ENCODE measurements at places on chromosomes 3 and 15. TPM values are rescaled to one million over a fixed set of nuclear protein-coding genes. Genes with fewer than 3 reads are reported as not detected.

DNA sequence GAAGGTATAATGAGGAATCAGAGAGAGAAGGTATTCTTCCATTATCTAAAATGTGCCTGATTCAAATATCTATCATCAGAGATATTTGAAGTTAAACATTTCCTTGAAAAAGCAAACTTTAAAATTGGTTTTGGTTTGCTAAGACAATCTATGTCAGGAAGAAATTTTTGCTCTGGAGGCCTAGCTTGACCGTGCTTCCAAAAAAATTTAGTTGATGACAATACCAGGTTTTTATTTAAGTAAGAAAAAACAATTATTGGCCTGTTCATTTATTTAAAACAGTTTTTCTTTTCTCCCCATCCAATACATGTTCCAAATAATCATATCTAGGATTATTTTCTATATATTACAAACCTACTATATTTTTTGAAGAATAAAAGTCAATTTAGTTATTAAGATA, 75.3 kb downstream of the OTOL1 start:
- H3K36me3 ChIP-seq, result no peaks in the 10 kb centered on the region
- H3K4me3 ChIP-seq, result no peak overlapping the region
- H3K4me1 ChIP-seq, result no peaks in the 10 kb centered on the region
- no peaks in the 10 kb centered on the region for H3K27me3 ChIP-seq
- H3K27ac ChIP-seq, result no peak overlapping the region

- no peak overlapping the region for H3K4me3 ChIP-seq
- peaks cover 5% of the 10 kb centered on the region for H3K27me3 ChIP-seq
- H3K27ac ChIP-seq, result no peak overlapping the region
- H3K36me3 ChIP-seq, result no peaks in the 10 kb centered on the region
- H3K4me1 ChIP-seq, result no peaks in the 10 kb centered on the region
These were observed 124.5 kb upstream of the OSTN start for GRCh38 chr3:191074511-191074910.

DNA sequence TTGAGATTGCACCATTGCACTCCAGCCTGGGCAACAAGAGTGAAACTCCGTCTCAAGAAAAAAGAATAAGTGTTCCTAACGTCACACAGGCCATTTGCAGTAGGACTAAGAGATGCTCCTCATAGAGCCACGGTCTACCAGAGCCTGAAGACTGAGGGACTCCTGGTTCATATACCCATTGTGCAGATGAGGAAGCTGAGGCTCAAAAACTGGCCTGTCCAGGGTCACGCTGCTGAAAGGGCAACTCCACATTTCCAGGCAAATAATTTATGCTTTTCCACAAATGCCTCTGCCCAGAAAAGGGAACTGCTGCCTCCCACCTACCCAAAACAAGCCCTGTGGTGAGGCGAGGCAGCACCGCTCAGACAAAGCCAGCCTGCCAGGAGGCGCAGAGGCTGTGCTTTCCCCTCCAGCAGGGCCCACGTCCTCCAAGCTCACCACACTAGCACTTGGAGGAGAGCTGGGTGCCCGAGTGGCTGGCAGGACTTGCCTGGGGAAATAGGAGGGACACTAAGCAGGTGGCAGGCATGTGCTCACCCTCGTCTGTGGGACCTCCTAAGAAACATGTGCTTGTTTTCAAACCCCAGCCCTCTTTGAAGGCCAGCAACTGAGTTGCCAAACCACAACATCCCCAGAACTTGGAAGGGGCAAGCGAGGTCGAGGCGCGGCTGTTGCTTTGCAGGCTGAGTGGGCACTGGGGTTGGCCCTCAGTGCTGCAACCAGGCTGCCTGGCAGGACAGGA, 195.6 kb downstream of the XXYLT1 start:
- H3K27ac ChIP-seq, result no peak overlapping the region
- DNase-seq, result no peak
- no peaks in the 10 kb centered on the region for H3K27me3 ChIP-seq
- H3K4me3 ChIP-seq, result no peak overlapping the region
- H3K36me3 ChIP-seq, result no peaks in the 10 kb centered on the region

- no peaks in the 10 kb centered on the region for H3K36me3 ChIP-seq
- H3K27ac ChIP-seq, result no peak overlapping the region
These were observed 56.9 kb downstream of the CYP19A1 start for GRCh38 chr15:51281368-51281967.

- H3K4me3 ChIP-seq, result no peak overlapping the region
- H3K4me1 ChIP-seq, result no peaks in the 10 kb centered on the region
- DNase-seq, result no peak
- H3K27me3 ChIP-seq, result no peaks in the 10 kb centered on the region
These were observed 10.1 kb downstream of the MNS1 start for GRCh38 chr15:56454836-56455235.

DNA sequence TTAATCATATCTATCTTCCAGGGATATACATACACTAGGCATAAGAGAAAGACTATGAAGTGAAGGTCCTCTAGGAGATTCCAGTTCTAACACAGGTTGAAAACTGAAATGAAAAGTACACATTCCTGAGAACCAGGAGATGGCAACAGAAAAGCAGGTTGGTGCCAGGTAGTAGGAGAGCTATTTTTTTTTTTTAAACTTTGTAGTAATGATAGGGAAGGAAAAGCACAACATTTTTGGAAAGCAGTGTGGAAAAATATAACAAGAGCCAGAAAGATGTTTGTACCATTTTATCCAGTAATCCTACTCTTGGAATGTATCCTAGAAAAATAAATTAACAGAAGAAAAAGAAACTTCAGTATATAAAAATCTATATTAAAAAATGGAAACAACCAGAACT, 189.9 kb downstream of the DTWD1 start:
- H3K27me3 ChIP-seq, result no peaks in the 10 kb centered on the region
- DNase-seq, result no peak
- H3K4me3 ChIP-seq, result no peak overlapping the region
- H3K36me3 ChIP-seq, result no peaks in the 10 kb centered on the region

DNA sequence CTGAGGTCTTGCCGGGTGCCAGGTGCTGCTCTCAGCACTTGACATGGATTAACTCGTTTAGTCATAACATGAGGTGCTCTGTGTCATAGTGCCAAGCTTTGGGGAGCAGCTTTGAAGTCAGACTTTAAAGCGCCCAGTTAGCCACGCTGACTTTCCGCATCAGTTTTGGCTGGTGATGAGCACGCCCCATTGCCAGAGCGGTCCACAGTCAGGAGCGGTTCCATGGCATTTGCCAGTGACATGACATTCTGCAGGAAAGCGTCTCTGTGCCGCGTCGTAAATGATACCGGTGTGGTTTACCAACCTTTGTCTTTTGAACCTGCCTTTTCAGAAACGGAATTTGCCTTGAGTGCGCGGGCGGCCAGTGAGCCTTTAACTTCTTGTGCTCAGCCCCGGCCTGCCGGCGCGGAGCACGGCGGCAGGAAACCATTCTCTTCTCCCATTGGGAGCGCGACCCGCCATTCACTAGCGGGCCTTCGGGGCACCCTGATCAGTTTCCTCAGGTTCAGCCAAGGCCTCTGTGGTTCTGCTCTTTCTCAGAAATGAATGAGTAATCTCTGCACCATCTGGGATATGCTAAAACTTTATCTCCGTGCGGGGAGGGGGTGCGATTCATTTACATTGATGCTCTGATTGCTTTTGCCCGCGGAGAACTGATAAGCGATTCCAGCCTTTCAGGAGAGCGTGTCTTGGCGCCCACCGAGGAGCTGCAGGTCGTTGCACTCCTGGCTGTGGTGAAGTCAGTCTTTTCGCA, 1.7 kb upstream of the SLC2A2 start:
- no peaks in the 10 kb centered on the region for H3K4me1 ChIP-seq
- no peaks in the 10 kb centered on the region for H3K27me3 ChIP-seq
- H3K4me3 ChIP-seq, result no peak overlapping the region
- DNase-seq, result no peak
- no peaks in the 10 kb centered on the region for H3K36me3 ChIP-seq
- no peak overlapping the region for H3K27ac ChIP-seq

DNA sequence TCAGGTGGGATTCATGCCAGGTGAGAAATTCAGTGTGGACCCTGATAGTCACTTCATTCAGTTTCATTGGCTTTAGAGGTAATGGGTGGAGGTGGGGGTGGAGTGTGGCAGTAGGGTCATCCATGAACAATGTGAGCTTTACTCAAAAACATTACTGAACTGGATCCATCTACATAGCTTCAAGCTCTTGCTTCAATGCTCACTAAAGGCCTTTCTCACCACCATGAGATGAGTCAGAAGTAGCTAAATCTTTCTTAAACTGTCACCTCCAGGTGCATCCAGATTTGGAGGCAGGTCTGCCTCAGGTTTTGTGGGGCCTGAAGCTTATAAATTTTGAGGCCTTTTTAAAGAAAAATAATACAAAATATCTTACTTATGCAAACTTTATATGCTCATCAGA, 363.6 kb downstream of the CHST2 start:
- H3K27ac ChIP-seq, result no peak overlapping the region
- peaks cover 15% of the 10 kb centered on the region for H3K4me1 ChIP-seq
- H3K4me3 ChIP-seq, result no peak overlapping the region
- no peak for DNase-seq
- H3K27me3 ChIP-seq, result no peaks in the 10 kb centered on the region
- H3K36me3 ChIP-seq, result no peaks in the 10 kb centered on the region

Gene VWA5B2
- not detected for total RNA-seq

Gene MKRN2OS
- not detected for total RNA-seq

Gene GRAMD2A
- total RNA-seq, result not detected
